ENCODE measurements at places on chromosomes 3 and 15. TPM values are rescaled to one million over a fixed set of nuclear protein-coding genes. Genes with fewer than 3 reads are reported as not detected.

DNA sequence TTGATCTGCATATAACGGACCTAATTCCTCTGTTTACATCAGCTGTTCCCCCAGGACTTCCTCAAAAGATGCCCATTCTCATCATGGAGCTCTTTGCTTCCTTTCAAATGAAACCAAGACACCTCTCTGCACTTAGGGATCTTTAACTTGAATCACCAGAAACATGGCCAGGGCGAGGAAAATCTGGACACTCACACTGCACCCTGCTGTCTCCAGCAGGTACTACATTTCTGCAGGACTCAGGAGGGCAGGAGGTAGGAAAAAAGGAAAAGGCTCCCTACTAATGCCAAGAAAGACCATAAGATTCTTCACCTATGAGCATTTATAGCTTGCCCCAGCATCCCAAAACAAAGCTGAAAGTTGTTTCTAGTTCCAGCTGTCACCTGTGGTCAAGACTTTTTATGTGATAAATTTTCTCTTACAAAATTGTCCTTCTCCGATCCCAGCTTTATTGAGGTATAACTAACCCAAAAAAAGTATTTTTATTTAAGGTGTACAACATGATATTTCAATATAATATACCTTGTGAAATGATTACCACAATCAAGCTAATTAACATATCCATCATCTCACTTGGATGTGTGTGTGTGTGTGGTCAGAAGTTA, 87.3 kb upstream of the C15orf61 start:
- H3K4me3 ChIP-seq = no peak overlapping the region
- no peak overlapping the region for H3K27ac ChIP-seq
- H3K27me3 ChIP-seq = no peaks in the 10 kb centered on the region
- H3K36me3 ChIP-seq = no peaks in the 10 kb centered on the region
- no peak for DNase-seq

- no peaks in the 10 kb centered on the region for H3K4me1 ChIP-seq
- H3K27ac ChIP-seq = no peak overlapping the region
- no peaks in the 10 kb centered on the region for H3K36me3 ChIP-seq
- H3K27me3 ChIP-seq = no peaks in the 10 kb centered on the region
- DNase-seq = no peak
- H3K4me3 ChIP-seq = no peak overlapping the region
Measured at GRCh38 chr15:76146812-76147211, 87.0 kb downstream of the TMEM266 start.

- no peaks in the 10 kb centered on the region for H3K27me3 ChIP-seq
- no peak for DNase-seq
- no peak overlapping the region for H3K4me3 ChIP-seq
- no peaks in the 10 kb centered on the region for H3K4me1 ChIP-seq
- no peaks in the 10 kb centered on the region for H3K36me3 ChIP-seq
Measured at GRCh38 chr3:82087958-82088357, 326.5 kb upstream of the GBE1 start.

- no peaks in the 10 kb centered on the region for H3K4me1 ChIP-seq
- no peaks in the 10 kb centered on the region for H3K36me3 ChIP-seq
- DNase-seq = no peak
Measured at GRCh38 chr3:127967316-127967715, 52.3 kb downstream of the KBTBD12 start.

GRCh38 chr3:56494679-56495322, 26.5 kb upstream of the ERC2 start:
- no peak overlapping the region for H3K4me3 ChIP-seq
- H3K27me3 ChIP-seq = no peaks in the 10 kb centered on the region
- DNase-seq = peak; percentile 54
- H3K4me1 ChIP-seq = no peaks in the 10 kb centered on the region
- H3K27ac ChIP-seq = no peak overlapping the region

Gene CELF6
- total RNA-seq = 3.6 TPM

Gene AP3B2
- not detected for total RNA-seq

Gene ZNF502
- 2.3 TPM for total RNA-seq

Gene CHRFAM7A
- 4.0 TPM for total RNA-seq

Data from Peyer's patch (tissue), 4 donors.